Astrocyte (in vitro differentiated cells and primary cell): ENCODE measurements at places on chromosomes 13 and 19. TPM values are rescaled to one million over a fixed set of nuclear protein-coding genes. Genes with fewer than 3 reads are reported as not detected.

DNA sequence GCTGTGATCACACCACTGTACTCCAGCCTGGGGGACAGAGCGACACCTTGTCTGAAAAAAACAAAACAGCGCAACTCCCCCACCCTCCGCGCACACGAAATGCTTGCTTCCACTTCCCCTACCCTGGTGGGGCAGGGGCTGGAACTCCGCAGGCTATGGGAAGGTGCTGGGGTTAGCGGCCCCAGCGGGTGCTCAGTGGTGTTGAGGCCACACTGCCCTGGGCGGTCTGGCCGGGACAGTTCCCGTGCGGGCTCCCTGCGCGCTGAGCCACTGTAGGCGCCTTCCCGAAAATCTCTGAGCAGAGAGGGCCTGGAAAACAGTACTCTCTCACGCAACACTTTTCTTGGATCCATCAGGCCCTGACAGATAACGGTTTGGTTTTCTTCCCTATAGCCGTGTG, 1.1 kb upstream of the WTIP start:
- DNase-seq, result no peak

DNA sequence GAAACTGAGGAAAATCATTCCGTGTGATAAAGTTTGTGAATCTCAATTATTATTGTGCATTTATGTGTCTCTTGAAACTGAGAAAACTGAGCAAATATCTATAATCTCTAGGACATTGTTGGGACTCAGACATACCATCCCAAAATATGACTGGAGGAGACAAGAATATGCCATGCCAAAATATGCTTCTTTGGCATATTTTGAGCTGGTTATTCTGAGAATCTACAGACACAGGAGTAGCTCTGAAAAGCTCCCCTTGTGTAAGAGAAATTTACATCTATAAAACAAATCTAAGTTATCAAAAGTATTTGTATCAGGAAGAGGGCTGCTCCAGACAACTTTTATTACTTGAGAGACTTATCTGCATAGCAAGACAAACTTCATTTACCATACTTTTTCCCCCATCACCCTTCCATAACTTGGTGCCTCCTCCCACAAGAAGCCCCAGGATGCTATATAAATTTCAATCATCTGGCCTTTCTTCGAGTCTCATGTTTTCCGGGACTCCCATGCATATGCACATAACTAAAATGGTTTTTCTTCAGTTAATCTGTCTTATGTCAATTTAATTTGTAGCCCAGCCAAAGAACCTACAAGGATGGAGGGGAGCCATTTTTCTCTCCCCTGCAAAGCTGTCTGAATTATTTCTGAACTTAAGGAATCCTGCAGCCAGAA, 28.6 kb upstream of the NDFIP2 start:
- DNase-seq, result no peak

DNA sequence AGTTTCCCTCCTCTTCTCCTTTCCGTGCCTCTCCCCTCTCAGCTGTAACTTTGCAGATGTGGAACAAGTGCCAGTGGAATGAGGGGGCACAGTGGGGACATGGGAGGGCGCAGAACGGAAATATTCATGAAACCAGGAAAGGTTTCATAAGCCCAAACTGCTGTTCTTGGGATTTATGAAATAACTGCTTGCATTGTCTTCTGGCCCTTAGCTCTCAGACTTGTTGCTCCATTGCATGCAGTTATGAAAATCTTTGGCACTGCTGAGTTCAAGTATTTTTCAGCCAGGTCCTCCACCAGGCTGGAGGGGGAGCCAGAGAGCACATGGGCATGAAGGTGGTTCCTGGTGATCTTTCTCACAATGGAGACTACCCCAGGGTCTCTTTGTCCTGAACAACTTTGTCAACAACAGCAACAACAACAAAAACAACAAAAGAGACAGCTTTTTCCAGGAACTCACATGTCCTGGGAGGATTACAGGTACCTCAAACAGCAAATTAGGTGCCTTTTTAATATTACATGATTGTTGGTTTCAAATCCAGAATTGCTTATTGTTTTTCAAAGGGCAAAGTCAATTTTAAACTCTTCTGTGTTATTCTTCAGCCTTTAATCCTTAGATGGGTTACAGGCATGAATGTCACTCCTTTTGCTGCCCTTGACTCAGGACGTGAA, 1.5 kb downstream of the RGCC start:
- DNase-seq, result no peak

DNA sequence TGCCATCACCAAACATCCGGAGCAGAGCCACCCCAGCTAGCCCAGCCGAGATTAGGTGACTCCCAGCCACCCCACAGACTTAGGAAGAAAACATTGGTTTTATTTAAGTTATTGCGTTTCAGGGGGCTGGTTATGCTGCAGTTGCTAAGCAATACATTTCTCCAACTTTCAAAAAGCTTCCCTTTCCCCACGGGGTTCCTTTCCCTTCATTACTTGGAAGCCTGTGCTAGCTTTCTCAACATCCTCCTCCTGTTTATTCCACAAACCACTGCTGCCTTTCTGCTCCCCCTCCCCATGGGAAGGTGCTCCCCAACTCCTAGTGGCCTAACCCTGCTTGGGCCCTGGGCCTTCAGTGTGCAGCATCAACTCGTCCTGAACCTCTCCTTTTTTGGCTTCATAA, 52.6 kb downstream of the CDADC1 start:
- no peak for DNase-seq

DNA sequence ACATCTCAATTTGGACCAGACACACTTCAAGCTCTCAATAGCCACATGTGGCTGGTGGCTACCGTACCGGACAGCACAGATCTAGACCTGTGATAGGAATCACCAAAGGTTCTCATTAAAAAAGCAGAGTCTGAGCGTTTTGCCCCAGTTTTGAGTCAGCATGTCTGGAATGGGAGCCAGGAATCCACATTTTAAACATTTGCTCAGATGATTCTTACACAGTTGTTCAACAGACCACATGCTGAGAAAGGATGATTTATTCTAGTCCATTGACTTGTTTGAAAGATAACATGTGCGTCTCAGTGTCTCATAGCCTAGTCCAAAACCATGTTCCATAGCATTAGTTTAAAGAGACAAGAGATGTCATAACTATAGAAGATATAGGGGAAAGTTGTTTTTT, 53.4 kb downstream of the FLT3 start:
- peak; percentile 27 for DNase-seq

GRCh38 chr13:111519490-111520170, 199.2 kb downstream of the TEX29 start:
- DNase-seq, result no peak

DNA sequence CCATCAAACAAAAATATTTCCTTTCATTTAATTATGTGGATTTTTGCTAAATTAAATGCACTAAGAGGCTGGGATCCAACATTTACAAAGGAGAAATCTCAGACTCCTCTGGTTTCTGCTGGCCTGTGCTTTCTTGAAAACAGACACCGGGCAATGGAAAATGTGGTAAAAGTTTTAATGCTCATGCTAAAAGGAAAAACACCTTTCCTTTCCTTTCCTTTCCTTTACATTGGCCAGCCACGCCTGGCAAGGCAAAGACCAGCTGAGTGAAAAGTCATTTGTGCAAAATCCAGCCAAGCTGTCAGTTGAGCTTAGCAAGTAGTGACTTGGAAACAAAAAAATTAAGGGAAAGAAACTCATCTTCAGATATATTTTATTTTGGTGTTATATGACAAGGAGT, 240.3 kb downstream of the LACC1 start:
- no peak for DNase-seq

DNA sequence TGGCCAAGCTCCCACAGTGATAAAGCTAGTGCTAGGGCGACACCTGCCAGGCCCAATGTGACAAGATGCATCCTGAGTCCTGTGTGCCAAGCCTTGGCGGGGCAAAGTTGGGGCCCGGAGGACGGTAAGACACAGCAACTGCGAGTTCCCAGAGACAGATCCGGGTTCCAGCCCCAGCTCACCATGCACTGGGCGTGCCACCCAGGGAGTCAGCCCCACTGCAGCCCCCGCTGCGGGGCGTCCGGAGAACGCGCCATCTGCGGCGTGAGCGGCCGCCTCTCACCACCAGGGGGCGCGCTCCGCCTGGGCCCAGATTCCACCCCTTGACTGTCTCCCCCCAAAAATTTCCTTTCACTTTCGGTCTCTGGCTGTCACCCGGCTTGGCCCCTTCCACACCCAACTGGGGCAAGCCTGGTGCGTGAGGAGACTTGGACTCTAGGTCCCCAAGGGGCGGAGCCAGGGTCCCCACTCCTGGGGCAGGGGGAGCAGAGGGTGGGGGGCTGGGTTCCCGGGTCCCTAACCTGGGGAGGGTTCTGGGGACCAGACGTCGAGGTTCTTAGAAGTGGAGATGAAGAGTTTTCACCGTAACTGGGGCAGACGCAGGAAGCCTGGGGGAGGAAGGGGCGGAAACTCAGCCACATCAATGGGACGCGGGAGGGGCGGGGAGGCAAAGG, at the start of gene FLT3LG:
TSS of gene FLT3LG (plus strand) at position 348 of the 674 bp plus-strand sequence. CDS start 425 bp downstream, outside the sequence.
- DNase-seq, result no peak

- no peak for DNase-seq
Measured at GRCh38 chr13:54750521-54750920, 1721.9 kb downstream of the OLFM4 start.

GRCh38 chr13:39499604-39500003, 103.4 kb downstream of the LHFPL6 start:
- DNase-seq, result no peak

DNA sequence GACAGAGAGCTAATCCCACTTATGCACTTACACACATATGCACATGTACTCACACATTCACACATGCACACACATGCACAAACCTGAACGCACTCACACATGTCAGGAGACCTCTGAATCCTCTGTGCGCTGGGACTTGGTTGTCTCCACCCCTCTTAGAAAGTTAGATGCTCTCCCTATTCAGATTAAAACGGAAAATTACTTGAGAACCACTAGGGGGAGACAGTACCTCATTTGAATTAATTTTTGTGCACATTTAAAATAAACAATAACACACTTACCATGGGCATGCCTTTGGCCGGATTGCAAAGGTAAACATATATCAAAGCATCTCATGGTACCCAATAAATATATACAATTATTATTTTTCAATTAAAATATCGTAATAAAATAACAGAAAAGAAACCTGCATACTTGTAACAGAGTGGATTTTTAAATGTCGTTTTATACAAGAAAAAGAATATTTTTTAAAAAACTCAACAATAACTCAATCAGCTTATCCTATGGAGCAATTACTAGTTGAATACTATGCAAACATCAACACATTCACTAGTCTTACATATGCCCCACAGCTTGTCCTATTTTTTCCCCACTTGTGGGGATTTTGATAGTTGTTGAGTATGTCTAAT, 9.5 kb upstream of the LILRB4 start:
- DNase-seq, result peak; percentile 1

DNA sequence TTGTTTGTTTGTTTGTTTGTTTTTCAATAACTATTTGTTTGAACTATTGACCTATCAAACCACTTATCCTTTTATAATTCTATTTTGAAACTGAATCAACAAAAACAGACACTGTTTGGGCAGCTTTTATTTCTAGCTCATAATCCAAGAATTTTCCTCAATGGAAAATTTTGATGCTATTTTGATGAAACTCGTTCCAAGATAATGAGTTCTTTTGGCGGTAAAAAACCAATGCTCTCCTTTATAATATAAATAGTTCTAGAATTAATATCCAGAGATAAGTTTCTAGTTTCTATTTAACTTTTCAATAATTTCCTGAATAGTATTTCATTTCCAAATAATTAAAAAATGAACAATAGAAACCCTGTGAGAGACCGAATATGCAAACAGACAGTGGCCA, 146.5 kb upstream of the EDNRB start:
- no peak for DNase-seq

- DNase-seq, result no peak
Measured at GRCh38 chr19:55528030-55528803, 8.7 kb downstream of the SBK2 start.

- DNase-seq, result no peak
Measured at GRCh38 chr13:46624353-46624752, 71.4 kb downstream of the LRCH1 start.

GRCh38 chr19:50980208-50980607, 3.5 kb downstream of the KLK7 start:
- no peak for DNase-seq

DNA sequence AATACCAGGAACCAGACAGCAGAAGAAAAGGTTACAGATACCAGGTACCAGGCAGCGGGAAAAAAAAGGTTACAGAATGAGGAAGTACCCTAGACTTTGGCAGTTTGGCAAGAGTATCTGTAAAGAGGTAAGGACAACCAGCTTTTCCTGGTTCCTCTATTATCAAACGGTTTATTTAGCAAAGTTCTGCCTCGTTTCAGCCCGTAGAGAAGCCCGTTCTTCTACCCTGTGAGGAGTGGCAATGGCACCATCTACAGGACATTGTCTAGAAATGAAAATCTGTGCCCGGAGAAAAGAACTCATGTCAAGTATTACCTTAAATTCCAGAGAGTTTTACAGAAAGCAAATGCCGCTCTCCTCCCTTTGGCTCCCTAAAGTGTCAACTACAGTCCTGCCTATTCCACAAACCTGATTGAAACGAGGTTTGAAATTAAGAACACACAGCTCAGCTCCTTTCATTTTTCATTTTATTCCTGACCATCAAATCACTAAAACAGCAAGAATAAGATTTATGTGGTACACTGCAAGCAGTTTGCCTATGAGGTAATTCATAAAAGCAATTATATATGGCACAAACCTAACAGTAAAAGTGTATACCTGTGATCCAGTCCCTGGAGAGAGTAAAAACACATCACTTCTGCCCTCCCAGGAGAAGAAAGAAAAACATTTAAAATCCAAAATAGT, 226.3 kb downstream of the SLC7A1 start:
- DNase-seq, result peak; percentile 16

DNA sequence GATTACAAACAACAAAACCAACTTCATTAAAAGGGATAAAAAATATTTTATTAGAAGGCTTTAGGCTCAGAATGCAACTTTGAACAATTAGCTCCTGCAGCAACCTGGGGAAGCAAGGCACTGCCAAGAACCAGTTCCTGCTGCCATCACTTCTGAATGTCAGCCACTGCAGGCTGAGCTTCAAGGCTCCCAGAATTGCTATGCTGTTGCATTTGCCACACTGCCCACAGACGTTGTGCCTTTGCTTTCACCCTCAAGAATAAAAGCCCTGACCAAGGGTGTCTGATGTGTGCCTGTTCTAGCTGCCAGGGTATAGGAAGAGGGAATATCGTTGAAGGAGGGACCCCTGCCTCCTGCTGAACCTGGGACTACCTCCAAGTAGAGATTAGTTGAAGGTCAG, 238.4 kb downstream of the ITGBL1 start:
- no peak for DNase-seq

DNA sequence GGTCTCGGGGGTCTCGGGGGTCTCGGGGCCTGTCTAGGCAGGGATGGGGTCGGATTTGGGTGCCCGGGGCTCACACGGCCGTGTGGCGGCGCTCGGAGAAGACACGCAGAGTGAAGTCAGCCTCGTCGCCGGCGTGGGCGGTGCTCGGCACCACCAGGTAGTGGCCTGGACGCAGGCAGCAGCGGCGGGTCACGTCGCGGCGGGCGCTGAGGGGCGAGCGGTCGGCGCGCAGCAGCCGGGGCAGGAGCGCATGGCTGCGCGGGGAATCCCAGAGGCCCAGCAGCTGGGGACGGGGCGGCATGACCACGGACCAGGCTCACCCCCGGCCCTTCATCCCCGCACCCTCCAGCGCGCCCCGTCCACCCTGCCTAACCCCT, 8.2 kb downstream of the CAPN12 start:
- no peak for DNase-seq

ZNF100 gene
- 8.9 and 9.8 TPM in 2 replicates for total RNA-seq

CEACAM21 gene
- 2.1 and 2.4 TPM in 2 replicates for total RNA-seq

EPSTI1 gene
- 96.0 and 117 TPM in 2 replicates for total RNA-seq

GIPR gene
- total RNA-seq, result 4.4 and 4.6 TPM in 2 replicates

NTF4 gene
- 7.2 and 7.3 TPM in 2 replicates for total RNA-seq

ADAT3 gene
- 3.7 and 5.7 TPM in 2 replicates for total RNA-seq
